ENCODE measurements at places on chromosomes 2 and 18. TPM values are rescaled to one million over a fixed set of nuclear protein-coding genes. Genes with fewer than 3 reads are reported as not detected.

The CEP192 gene
- 35.3 TPM for total RNA-seq

The PSTPIP2 gene
- total RNA-seq: 8.1 TPM

The COL4A3 gene
- total RNA-seq: 0.35 TPM

DNA sequence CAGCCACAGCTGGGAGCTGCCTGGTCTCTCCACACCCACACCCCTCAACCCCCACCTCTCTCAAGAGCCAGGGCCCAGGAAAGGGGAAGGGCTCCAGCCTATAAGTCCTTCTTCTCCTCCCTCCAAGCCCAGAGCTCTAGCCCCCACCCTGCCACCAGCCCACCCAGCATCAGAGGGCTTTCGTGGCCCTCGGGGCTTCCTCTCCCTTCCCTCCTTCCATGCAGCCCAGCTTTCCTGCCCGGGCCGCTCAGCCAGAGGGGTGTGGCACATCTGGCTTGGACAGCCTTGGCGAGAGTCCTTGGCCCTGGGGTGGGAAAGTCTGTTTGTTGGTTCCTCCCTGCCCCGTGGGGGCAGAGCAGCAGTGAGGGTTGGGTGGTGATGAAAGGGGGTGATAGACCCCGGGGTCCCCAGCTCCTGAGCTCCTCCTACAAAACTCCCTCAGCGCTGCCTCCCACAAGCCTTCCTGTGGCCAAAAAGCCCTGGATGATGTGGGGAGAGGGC lies 7.0 kb downstream of the TNS1 start:
- no peak for ATAC-seq

GRCh38 chr2:58540681-58541080 lies 299.6 kb upstream of the FANCL start:
- no peak for ATAC-seq

GRCh38 chr18:74139411-74139810 lies 8.2 kb downstream of the FBXO15 start:
- ATAC-seq: peak; percentile 59

DNA sequence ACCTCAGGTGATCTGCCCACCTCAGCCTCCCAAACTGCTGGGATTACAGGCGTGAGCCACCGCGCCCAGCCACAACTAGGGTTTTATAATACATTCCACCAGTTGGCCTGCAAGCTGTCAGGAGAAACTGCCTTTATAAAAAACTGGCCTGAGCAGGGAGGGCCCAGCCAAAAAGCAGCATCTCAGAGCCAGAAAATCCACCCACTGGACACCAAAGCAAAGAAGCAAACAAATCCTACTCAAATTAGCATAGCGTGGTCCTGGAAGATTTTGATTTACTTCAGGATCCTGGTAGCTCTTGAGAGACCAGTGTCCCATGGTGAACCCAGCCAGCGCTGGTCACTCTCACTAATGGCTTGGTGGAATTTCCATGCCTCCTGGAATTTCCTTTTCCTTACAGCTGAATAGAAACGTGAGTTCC lies 60.0 kb upstream of the PXDN start:
- no peak for ATAC-seq

DNA sequence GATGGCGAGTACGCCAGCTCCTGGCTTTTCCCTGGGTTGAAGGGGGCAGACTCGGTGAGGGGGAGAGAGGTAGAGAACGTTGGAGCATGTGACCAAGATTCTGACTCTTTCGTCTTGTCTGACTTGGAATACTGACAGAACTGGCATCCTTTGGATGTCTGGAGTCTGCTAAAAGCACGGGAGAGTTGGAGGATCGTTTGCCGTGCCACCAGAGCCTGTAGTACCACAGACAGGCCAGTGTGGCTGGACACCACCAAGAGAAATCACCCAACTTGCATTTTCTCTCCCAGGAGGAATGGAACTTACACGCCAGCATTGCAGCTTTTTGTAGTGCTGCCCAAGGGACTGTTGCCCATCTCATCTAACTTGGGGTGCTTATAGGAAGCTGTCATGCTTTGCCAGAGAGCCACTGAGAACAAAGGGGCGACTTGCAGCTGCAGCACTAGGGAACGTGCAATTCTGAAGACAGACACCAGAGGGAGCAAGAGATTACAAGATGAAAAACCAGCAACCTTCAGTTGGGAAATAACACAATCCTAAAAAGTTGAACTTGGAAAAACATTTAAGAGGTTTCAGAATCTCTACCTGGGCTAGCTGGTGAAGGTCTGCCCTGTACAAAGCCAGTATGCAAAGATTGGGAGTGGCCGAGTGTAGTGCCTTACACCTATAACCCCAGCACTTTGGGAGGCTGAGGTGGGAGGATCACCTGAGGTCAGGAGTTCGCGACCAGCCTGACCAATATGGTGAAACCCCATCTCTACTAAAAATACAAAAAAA lies 24.1 kb downstream of the PSMG2 start:
- peak; percentile 39 for ATAC-seq

- ATAC-seq: no peak
Measured at GRCh38 chr2:16025211-16025875, 85.0 kb downstream of the MYCN start.

GRCh38 chr2:240300840-240301239 lies 134.6 kb upstream of the GPC1 start:
- ATAC-seq: no peak

DNA sequence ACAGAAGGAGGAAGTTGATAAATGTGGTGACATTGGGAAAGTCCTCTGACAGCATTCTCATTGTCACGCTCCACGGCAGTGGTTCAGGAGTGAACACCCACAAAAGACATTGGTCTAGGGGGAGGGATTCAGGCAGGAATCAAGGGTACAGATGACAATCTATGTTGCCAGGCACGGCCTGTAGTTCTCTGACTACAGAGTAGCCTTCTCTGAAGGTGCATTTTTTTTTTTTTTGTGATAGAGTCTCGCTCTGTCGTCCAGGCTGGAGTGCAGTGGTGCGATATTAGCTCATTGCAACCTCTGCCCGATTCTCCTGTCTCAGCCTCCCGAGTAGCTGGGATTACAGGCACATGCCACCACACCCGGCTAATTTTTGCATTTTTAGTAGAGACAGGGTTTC lies 7.4 kb upstream of the MOB1A start:
- peak; percentile 95 for ATAC-seq

DNA sequence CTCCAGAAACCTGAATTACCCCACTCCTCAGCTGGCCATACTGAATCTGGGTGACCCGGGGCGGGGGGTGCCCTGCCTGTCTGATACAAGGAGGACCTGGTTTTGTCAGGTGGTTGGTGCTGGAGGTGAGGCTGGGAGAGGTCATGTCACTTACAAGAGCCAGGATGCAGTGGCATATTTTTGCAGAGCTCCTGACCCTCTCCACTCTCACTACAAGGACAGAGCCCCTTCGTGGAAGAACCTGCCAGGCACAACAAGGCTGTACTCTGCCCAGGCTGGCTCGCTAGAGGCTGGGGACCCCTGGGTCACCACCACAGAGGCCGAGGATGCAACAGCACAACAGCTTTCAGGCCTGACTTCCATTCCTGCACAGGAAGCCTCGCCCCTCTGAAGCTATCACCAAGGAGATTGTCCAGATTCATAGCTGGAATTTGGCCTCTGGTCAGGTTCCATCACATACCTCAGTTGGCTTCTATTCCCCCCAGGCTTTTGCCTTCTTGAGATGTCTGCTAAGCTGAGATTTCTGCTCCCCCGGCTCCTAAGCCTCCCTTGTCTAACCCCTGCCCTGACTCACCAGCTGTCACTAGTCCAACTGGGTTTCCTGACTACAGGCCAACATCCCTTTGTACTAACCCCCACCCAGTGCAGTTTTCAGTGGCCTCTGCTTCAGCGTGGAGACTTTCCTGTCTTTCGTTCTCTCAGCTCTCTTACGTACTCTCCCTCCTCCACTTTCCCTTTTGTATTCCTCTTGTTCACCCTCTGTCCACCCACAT lies 132.5 kb upstream of the EPAS1 start:
- no peak for ATAC-seq

DNA sequence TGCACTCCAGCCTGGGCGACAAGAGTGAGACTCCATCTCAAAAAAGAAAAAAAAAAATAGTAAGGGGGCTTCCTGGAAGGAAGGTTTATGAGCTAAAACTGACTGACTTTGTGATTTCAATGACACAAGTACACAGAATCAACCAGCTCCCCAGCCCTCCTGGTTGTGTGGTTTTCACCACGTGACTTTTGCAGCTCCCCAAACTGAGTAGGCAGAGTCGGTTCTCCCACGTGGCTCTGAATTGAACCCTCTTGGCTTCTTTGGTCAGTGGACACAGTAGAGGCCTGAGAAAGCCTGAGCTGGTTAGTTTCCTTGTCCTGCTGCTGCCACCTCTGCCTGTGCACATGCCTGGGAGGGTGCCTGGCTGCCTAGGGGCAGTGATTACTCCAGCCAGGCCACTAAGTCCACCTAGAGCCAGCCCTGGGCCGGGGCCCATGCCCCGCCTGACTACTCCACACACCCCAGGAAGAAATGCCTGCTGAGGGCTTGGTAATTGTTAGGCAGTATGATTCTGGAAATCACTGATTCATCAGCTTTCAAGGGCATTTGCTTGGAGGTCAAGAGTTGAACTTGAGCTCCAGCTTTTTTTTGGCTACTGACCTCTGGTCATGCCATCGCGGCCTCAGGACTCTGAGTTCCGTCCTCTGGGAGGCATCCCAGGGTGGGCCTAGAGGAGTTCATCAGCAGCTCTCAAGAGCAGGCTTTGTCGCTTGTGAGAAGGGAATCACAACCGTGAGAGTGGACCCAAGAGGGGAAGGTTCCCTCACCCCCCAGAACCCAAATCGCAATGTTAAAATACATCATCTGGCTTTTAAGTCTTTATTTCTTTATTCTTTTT lies 431.9 kb upstream of the HS6ST1 start:
- ATAC-seq: no peak

DNA sequence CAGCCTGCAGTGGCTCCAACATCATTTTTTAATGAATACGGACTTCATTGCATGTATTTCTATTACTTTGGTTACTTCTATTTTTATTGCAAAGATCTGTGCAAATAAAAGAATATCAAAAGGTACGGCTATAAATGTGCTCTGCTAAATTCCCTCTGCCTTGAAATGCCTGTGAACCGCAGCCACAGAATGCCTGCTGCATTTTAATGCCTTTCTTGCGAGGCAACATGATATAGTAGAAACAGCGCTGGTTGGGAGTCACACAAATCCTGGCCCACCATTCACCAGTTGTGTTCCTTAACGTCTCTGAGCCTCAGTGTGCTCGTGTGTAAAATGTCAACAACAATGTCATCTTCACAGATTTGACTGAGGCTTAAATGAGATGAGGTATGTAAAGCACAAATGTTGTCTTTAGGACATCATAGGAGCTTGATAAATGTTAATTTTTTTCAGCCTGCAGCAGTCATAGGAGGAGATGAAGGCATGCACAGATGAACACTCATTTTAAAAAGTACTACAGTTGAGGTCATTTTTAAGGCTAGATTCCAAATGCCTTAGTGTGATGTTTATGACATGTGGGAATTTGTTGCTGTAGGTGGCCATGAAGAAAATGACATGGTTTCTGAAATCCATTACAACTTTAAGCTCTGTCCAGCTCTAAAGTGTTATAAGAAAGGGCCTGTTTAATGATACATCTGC lies 187.6 kb upstream of the NRP2 start:
- ATAC-seq: no peak

DNA sequence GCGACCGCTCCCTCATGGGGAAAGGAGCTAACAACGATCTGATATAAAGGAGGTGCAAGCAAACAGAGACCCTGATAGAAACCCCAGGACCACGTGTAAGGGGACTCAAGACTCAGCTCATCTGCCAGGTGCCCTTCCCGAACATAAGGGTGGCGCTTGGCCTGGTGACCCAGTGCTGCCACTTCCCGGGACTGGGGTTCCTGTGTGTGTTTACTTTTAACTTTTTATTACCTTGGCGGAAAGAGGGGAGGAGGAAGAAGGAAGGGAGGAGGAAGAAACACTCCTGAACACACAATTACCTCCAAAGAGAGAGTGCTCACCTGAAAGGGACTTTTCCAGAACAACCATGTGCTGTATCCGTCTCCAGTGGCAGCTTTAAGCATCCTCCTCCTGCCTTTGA lies 56.5 kb upstream of the EDAR start:
- ATAC-seq: no peak

- ATAC-seq: no peak
Measured at GRCh38 chr18:44592639-44593038, 88.0 kb upstream of the SETBP1 start.
